Fibroblast of skin of left quadriceps (primary cell): ENCODE measurements at places on chromosomes 11 and 22.

DNA sequence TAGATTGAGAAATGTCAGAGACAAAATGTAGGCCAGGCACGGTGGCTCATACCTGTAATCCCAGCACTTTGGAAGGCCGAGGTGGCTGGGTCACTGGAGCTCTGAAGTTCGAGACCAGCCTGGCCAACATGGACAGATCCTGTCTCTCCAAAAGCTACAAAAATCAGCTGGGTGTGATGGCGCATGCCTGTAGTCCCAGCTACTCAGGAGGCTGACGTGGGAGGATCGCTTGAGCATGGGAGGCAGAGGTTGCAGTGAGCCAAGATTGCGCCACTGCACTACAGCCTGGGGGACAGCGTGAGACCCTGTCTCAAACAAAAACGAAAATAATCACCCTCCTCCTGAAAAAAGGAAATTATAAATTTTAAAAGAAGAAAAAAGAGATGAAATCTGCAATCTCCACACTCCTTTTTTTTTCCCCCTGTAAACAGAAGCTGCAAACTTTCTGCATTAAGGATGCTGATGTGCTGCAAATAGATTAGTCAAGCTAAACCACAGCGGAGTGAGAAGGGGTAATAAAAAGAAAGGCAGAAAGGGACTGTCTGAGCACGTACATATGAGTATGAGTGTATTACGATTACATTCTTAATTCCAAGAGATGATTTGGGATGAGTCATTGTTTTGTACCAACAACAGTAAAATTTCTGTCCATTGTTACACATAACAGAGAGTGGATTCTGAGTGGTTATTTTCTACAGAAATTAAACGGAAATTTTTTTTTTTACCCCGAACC is 87.3 kb downstream of the SIK3 start:
- DNase-seq, result peak; percentile 93

DNA sequence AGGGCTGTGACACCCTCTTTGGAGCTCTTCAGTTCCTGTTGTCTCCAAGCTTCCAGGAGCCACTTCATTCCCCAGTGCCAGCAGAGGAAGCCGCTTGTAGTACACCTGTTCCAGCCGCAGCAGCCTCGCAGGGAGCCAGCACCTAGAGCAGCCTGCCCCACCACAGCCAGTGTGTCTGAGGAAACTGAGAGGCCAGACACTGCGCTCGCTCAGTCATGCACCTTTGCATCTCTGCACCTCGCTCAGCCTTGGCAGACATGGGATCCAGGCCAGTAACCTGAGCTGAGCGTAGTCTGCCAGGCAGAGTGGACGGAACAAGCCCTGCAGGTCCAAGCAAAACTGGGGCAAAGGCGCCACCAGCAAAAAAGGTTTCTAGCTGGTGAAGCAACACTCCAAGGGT is 1072.1 kb downstream of the JRKL start:
- no peak for DNase-seq

- DNase-seq, result no peak
Measured at GRCh38 chr11:17298302-17298701, 21.8 kb downstream of the NUCB2 start.

- DNase-seq, result no peak
Measured at GRCh38 chr11:27468995-27469695, 3.4 kb downstream of the LGR4 start.

GRCh38 chr11:14746857-14747395 is 103.3 kb downstream of the PDE3B start:
- no peak for DNase-seq

GRCh38 chr11:123437236-123437979 is 7.3 kb downstream of the GRAMD1B start:
- no peak for DNase-seq

GRCh38 chr22:45207981-45208664 is 32.6 kb downstream of the KIAA0930 start:
- DNase-seq, result peak; percentile 20

DNA sequence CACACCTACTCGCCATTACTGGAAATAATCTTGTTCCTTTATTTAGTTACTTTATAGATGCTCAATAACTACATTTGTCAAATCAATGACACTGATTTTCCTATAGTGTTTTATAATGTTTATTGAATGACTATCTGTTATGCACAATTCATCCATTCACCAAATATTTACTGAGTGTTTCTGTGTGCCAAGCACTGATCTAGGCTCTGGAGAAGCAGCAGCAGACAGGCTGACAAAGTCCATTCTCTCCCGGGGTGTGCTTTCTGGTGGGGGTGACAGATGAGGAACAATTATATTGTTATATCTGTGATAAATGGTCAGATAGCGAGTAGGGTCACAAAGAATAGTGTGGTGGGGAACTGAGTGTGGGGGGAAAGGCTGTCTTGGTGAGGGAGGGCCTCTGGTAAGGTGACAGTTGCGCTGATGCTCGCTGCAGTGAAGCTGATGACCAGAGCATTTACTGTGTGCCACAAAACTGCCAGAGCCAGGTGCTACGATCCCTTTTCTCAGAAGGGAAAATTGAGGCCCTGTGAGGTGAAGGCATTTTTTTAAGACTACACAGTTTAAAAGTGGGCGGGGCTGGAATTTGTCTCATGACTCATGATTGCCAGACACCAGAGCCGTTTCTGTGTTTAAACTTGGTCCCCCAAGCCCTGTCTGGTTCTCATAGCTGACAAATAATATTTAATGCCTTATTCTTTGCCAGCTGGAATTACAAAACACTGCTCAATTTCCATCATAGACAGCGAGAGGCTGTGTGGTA is 10.2 kb downstream of the PACS1 start:
- DNase-seq, result peak; percentile 57

DNA sequence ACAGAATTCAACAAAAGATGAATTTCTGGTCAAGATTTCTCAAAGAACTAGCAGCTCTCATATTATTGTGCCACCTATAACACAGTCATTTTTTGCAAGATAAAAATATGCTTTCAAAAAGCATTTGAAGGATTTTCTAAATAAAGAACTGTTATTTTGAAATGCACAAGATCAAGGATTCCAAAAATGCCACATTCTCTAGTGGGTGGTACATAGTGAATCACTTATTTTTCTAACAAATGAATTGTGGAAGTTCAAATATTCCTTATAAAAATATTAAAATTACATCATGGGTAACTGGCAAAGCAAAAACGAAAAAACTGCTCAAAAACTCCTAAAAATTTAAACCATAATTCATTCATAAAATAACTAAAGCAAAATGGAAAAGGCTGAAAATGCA is 2.1 kb downstream of the RNF141 start:
- DNase-seq, result no peak

GRCh38 chr22:48357196-48357595 is 1470.5 kb downstream of the BRD1 start:
- no peak for DNase-seq

GRCh38 chr11:12207384-12208150 is 97.2 kb downstream of the MICAL2 start:
- peak; percentile 80 for DNase-seq

DNA sequence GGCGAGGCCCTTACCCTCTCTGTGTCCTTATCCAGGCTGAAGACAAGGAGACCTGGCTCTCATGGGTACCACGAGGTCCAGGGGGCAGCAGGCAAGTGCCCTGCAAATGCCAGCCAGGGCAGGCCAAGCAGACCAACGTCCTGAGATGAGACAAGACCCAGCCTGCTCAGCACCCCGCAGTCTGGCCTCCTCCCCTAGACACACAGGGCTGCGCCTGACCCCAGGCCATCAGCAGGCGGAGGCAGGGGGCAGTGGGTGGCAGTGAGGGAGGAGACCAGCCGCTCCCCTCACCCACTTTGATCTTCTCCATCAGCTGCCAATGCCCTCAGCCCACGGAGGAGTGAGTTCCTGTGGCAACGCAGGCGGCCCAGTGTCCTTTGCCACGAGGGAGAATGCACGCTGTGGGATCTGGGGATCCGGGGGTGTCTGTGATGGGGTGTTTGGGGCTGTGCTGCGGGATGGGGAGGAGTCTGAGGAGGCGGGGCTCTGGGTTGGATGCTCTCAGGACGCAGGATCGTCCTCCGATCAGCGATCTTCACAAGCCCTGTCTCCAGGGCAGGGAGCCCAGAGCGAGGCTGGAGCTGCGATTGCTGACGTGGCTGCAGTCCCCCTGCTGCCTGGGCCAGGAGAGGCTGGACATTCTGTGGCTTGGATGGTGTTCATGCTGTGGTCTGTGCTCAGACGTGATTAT is 30.5 kb upstream of the PPARA start:
- no peak for DNase-seq

- no peak for DNase-seq
Measured at GRCh38 chr22:37019309-37020191, at the start of the genes MPST and TST. Gene MPST (plus strand): TSS chr22:37019742. CDS start chr22:37019837, 95 bp downstream. Gene TST (minus strand): TSS chr22:37019447. CDS start chr22:37018732, 715 bp downstream.

DNA sequence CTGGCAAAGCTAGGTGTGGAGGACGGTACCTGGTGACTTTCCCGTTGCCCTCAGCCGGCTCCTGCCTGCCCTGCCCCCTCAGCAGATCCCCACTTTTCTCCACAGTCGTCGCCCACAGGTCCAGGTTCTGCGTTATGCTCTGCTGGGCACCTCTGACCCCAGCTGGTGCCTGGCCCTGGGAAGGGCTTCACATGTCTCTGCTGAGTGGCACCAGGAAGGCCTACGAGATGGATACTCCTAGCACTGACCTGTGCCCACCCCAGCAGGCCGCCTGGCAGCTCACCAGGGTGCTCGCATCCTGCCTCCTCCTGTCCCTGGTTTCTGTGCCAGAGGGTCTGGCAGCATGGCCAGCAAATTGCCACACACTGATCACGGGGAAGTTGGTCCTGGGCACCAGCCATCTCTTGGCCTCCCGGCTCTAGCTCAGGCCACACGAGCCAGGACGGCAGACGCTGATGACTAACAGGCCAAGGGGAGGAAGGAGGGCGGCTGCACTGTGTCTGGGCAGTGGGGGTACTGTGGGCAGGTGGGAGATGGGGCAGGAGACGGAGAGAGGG is 13.8 kb downstream of the CARS1 start:
- DNase-seq, result no peak

DNA sequence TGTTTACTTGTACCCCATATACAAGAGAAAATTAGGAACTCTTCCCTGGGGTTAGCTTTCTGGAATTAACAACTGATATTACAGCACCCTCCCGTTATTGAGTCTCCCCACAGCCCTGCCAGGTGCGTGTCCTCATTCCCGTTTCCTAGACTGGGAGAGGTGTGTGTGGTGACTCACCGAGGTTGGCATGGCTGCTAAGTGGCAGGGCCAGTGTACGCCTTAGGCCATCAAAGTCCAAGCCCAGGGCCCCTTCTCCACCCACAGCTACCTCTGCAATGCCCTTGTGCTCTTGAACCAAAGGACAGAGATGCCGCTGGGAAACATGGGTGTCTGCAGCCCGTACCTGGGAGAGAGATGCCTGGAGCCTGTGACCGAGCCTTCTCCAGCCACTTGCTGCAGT is 12.3 kb downstream of the IFT27 start:
- no peak for DNase-seq

GRCh38 chr22:43526117-43526655 is 114.4 kb downstream of the MPPED1 start:
- DNase-seq, result no peak

- no peak for DNase-seq
Measured at GRCh38 chr11:7844986-7845385, 48.2 kb upstream of the OR5P2 start.

- no peak for DNase-seq
Measured at GRCh38 chr11:78262691-78263090, 74.0 kb downstream of the USP35 start.

- no peak for DNase-seq
Measured at GRCh38 chr11:30106222-30107181, 89.7 kb upstream of the KCNA4 start.

DNA sequence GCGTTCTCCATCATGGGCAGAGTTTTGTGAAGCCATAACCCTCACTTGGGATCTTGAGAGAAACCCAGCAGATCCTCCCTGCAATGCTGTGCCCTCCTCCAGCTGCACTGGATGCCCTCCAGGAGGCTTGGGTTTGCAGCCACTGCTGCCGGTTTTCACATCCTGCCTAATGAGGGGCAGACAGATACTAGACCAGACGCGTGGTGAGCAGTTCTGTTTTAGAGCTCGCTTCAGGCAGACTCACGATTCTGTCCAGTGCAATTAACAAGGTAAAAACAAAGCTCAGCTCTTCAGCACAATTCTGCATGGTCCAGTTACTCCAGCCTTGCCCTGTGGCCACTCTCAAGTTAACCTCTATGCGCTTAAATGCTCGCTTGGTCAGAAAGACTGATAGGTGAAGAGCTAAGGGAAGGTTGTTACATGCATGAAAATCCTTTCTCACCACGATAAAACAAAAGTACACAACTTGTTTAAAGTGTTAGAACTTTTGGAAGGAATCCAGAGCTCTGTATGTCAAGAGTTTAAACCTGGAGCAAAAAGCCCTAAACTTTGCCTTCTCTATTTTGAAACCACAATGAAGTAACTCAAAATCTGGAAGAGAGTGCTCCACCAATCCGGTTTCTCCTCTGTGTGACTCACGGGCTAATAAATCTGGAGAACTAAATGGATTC is 292.3 kb upstream of the FAT3 start:
- DNase-seq, result peak; percentile 66
